ENCODE measurements at places on chromosomes 4 and X.

- DNase-seq, result no peak
These were observed 69.1 kb downstream of the PPP2R2C start for GRCh38 chr4:6403400-6403685.

DNA sequence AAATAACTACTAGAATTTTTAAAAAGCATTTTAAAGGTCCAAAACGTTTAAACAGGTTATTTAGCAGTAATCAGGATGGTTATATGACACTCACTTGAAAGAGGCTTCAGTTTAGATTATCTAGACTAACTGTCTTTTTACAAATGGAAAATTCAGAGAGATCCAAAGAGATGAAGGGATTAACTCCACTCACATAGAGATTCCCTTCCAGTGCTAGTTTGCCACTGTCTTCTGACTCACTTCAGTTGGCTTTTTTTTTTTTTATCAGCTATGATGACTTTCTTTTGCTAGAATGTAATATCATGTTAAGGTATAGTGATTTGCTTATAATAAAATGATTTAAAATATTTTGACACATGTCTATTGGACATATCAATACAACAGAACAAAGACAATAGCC, 43.8 kb downstream of the GALNT7 start:
- DNase-seq, result no peak

DNA sequence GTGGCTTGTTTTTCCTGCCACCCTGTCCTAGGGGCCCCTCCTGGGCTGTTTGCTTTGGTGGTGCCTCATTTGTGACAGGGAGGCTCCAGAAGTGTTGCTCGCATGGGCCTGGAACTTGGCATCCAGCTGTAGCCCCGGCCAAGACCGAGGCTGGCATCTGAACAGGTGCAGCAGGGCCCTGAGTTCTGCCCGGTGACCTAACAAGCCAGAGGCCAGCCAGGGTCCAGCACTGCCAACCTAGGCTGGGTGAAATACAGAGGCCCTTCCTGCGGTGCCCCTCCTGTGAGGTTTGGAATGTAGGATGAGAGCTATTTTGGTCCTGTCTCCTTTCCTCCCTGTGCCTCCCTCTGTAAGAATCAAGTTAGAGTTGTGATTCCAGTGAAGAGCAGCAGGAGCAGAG, 58.5 kb downstream of the STARD8 start:
- DNase-seq, result no peak

DNA sequence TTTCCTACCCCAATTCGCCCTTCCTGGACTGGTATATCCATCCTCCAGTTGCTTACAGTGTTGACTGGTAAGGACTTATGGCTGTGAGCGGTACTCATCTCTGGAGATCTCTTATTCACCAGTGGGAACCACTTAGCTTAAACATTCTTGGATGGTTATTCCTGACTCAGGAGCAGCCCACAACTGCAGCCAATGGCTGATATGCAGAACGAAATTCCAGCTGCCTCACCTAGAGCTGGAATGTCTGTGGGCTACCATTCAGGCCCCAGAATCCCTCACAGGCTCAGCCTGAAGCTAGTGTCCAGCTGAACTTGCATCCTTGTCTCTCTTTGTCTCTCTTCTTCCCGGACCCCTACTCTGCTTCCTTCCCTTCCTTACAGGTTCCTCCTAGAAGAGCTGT, 138.9 kb upstream of the SMIM31 start:
- no peak for DNase-seq

DNA sequence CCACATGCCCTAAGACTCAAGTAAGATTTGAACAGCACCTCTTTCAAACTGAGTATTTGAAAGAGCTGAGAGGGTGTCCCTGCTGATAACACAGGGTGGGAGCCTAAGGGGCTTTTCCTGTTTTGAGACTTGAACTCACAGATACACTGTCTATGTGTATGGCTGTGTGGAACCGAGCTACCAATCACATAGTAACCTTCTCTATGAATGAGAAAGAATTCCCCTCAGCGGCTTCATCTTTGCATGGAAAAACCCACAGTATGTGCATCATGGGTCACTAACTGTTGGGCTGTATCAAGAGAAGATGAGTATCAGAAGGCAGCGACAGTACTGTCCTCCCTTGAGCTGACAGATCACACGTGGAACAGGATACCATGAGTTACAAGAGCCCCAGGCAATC, 336.3 kb downstream of the AFF2 start:
- DNase-seq, result no peak

- DNase-seq, result no peak
These were observed 8.2 kb downstream of the ABLIM2 start for GRCh38 chr4:8150152-8151090.

DNA sequence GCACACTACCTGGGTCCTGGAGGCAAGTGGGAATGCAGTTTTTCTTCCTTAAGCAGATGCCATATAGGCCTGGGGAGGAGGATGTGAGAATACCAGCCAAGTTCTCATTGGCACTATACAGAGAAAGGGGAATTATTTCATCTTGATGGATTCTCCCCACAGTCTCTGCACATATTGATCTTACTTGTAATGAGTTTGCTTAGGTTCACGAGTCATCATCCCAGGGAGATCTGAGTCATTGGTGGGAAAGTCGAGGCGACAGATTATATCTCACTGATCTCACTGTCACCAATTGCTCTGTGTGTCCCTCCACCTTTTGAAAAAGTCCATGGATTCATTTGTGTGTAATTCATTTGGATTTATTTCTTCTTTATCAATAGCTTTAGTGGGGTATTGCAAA, 156.8 kb downstream of the AR start:
- no peak for DNase-seq

GRCh38 chr4:39043861-39044363, 11.7 kb upstream of the TMEM156 start:
- DNase-seq, result no peak

DNA sequence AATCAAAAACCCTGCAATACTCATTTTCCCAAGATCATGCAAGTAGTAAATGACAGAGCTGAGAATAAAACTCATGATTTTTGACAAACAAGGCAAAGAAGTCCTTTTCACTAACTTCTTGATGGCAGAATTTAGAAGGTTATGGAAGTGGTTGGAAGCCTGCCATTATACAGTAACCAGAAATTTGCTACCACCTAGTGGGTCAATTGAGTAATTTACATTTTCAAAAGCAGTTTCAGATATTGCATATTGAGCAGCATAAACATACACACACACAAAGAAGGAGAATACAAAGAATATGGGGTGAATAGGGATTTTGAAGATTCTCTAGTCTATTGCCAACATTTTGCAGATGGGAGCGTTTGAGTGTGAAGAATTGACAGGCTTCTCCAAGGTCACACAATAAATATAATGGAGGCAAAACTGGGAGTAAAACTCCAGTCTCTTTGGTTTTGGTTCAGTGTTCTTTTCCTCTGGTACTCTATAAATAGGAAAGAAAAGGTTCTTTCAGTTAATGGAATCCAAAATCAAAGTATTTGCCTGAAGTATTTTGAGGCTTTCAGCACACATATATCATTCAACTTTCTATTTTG, 70.2 kb downstream of the GC start:
- DNase-seq, result no peak

GRCh38 chrX:4240541-4241194, 527.2 kb upstream of the PRKX start:
- DNase-seq, result no peak

GRCh38 chr4:127555106-127555505, 77.7 kb upstream of the INTU start:
- DNase-seq, result no peak

GRCh38 chrX:153468008-153468580, 2.3 kb downstream of the HAUS7 start:
- no peak for DNase-seq

- DNase-seq, result no peak
These were observed 247.1 kb downstream of the SPRY1 start for GRCh38 chr4:123643691-123644090.

- peak; percentile 0 for DNase-seq
These were observed 90.6 kb downstream of the LRP2BP start for GRCh38 chr4:185304944-185305690.

- no peak for DNase-seq
These were observed 30.7 kb upstream of the PTPN13 start for GRCh38 chr4:86563416-86563815.

GRCh38 chr4:169270810-169271691, at the start of gene SH3RF1:
Gene SH3RF1 (minus strand): TSS chr4:169270956. CDS start chr4:169269212, 1,744 bp downstream.
- DNase-seq, result no peak

DNA sequence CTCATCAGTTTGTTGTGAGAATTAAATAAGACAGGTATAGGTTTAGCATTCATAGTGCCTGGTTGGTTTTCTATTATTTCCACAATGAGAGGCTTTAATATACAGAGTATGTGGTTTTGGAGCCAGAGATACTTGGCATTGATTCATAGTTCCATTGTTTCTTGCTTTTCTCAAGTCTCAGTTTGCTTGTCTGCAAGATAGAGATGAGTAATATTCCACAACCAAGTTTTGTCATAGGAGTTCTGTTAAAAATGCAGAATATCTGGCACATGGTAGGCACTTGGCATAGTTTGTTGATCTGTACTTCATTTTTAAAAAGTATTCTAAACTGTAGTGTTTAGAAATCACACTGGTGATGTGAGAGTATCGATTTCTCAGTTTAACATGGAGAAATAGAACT, 37.5 kb upstream of the EDA2R start:
- DNase-seq, result no peak

- no peak for DNase-seq
These were observed 94.6 kb downstream of the FAM13A start for GRCh38 chr4:88962396-88962795.

GRCh38 chr4:7663075-7663541, 228.4 kb upstream of the PSAPL1 start:
- no peak for DNase-seq

- no peak for DNase-seq
These were observed 307.0 kb downstream of the ANK2 start for GRCh38 chr4:113356453-113356852.

- no peak for DNase-seq
These were observed 1.4 kb upstream of the SERPINA7 start for GRCh38 chrX:106039920-106040319.

DNA sequence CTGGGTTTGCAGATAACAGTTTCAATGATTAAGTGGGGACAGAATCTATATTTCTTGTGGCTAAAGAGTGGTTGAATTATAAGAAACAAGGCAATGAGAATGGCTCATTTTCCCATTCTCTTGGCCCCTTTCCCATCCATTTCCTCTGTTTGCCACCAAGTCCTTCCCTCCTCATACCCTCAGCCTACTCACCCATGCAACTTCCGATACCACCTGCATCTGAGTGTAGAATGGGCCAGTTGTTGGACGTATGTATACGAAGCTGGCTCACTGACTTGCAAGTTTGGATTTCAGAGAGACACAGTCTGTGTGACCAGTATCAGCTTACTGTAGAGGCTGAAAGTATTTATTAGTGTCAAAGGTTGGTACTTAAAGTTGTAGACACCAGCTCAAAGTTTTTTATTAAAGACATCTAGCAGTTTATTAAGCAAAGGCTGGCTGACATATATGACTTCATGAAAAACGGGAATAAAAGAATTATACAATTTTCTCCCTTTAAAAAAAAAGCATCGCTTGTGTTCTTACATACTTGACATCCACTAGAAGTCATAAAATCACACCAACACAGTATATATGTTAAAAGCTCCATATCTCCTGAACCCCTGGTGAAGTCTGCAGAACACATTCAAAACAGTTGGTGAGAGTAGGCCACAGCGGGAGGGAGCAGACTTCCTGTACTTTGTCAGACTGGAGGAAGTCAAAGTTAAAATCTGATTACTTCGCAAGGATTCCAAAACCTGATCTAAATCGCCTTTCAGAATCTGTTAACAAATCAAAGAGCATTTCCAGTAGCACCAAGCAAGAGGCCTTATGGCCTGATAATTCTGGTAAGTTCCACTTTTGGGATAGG, 22.4 kb upstream of the STIM2 start:
- no peak for DNase-seq

DNA sequence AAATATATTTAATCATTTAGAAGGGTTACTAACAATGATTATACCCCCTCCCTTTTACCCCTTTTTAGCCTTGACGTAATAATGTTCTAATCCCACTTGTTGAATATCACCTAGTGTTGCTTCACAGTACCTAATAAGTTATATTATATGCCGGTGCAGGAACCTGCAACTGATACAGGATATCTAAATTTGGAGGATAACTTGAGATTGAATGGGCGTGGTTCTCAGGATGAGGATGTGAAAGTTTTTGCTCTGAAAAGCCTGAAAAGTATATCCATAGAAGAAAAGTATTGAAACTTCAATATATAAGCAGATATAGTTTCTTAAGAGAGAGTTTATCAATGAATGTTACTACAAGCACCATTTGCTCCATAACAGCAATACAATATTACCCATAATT, 59.8 kb downstream of the ZNF711 start:
- DNase-seq, result no peak

DNA sequence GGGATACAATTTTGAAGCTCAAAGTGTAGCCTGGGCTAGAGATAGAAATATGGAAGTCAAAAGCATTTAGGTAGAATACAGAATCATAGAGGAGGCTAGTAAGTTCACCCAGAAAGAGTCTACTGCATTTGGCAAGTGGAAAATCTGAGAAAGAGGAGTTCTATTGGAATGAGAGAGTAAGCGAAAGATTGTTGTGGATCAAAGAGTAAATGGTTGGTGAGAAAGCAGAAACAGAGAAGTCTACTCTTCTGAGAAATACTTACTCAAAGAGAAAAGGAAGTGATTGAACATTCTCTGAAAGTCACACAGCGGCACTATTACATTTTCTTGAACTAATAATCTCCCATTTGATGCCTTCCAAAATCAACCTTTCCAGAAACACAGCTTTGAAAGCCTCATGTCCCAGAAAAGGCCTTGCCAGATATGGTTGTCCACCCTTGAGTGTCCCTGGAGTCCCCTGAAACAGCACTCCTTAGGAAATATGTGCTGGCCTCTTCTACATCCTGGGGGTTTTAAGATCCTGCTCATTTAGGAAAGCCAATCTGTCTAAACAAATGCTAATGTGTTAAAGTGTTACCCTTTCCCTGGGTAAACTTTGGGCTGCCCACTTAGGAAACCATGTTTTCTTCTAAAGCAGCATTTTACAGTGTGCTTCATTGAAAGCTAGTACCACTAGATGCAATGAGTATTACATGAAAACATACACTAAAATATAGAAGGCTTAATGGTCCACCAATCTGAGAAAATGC, 132.6 kb downstream of the INPP4B start:
- DNase-seq, result no peak

DNA sequence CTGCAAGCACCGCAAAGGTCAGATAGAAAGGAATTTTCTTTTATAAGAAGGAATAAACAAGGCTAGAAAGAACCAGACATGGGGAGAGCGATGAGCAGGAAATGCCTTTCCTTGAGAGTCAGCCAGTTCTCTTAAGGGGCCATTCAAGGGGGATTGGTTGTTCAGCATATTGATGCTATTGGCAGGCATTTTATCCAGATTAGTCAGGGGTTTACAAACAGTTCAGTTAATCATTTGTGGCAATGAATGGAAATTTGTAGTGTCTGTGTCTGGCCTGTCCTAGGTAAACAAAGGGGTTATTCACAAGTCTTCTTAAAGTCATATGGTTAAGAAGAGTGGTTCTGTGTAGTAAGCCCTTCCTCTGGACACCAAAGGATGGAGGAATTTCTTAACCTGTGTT, 184.7 kb upstream of the FRMPD4 start:
- DNase-seq, result no peak

GRCh38 chr4:8352368-8353157, 83.0 kb downstream of the HTRA3 start:
- no peak for DNase-seq
